Lung (tissue), 17 donors: ENCODE measurements at places on chromosomes 5 and 9. TPM values are rescaled to one million over a fixed set of nuclear protein-coding genes. Genes with fewer than 3 reads are reported as not detected.

DNA sequence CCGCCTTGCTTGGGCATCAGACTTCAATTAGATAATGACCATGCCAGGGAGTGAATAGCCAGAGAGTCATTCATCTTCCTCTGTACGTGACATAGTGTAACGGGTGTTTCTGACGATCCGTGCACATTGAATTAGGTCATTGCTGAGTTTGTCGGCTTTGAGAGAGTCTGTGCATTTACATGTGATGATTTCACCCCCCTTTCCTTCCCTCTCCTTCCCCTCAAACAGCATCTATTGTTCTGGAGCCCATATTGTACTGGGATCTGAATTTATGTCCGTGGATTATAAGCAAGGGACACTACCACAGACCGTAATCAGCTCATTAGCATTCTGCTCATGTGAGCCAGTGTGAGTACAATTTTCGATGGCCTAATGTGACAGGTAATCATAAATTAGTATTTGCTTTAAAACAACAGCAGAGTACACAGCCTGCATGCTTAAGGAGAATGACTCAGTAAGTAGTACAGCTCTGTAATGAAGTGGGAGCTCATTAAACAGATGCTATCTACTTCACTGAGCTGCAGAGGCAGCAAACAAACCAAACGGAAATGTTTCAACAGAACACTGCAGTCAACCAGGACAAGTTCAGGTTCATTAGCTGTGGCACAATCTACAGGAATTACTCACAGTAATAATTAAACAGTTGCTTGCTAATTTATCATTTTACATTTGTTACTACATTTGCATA is 302.1 kb downstream of the CSNK1G3 start:
- peak; percentile 88 for DNase-seq

GRCh38 chr5:58523956-58524355 is 32.7 kb downstream of the GAPT start:
- DNase-seq: no peak

DNA sequence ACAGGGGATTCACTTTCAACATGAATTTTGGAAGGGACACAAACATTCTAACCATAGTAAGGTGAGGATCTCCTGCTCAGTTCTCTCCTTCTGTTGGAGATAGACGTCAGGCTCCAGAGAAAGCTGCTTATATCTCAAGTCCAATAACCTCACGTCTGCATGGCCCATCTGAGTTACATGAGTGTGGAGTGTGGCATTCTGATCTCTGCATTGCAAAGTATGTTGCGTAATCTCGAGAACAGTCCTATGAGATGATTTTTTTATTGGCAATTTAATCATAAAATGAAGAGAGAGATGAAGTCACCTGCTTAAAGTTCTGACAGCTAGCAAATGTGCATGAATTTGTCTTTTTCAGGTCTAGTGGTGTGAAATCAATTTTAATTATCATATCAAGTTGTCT is 118.8 kb downstream of the SLC12A2 start:
- DNase-seq: no peak

DNA sequence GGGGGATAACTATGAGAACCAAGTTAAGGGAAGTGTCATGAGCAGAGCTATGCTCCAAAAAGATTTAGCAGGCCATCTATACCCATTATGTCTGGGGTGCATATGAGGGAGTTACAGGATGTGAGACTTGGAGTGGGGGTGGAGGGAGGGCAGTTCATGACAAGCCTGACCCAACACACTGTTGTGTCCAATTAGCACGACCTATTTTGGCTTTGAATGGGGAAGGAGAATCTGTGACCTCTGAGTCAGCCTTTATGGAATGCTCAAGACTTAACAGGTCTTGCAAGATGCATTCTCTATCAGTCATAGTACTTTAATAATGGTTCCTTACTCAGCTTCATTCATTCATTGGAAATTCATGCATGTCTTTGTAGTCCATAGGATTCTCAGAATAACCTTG is 71.7 kb downstream of the GRIA1 start:
- no peak for DNase-seq

DNA sequence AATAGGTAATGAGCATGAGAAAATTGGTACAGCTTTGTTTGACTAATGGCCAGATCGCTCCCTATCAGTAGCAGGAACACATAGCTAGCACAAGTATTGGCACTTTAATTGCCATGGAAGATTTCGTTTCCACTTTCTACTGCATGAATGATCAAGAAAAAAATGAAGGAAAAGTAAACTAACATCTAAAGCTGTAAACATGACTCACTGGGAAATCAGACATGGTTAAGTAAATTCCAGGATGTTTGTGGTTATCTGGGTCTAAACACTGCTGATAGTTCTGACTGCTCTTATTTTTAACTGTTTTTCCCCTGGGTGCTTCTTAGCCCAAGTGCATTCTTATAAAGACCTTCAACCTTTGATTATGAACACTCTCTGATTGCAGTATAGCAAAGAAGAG is 388.9 kb downstream of the NR2F1-AS1 start:
- DNase-seq: no peak

- no peak for DNase-seq
Measured at GRCh38 chr5:81633471-81633870, 117.4 kb downstream of the SSBP2 start.

DNA sequence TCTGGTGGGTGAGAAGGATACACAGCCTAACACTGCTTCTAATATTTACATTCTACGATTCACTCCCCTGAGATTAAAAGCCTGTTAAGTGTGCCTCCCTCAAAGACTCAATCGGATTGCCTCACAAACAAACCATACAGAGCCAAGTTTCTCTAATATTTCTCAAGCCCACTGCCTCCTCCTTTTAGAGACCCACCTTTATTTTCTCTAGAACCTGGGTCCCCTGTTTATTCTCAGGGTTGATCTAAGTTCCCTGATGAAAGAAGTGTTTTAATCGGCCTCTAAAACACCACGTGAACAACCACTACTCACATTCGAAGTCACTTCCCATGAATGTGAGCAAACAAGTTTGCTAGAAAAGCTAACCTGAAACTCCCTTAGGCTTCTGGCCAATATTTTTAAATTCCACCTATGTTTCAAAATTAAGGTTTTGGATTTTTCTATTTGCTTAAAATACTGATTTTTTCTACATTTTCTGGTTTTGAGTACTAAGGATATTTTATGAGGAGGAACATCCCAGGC is 76.5 kb downstream of the GLIS3 start:
- DNase-seq: peak; percentile 61

GRCh38 chr5:140791089-140791488 is 3.6 kb upstream of the PCDHA2 start:
- no peak for DNase-seq

GRCh38 chr9:86830356-86830755 is 117.0 kb downstream of the GAS1 start:
- DNase-seq: no peak

DNA sequence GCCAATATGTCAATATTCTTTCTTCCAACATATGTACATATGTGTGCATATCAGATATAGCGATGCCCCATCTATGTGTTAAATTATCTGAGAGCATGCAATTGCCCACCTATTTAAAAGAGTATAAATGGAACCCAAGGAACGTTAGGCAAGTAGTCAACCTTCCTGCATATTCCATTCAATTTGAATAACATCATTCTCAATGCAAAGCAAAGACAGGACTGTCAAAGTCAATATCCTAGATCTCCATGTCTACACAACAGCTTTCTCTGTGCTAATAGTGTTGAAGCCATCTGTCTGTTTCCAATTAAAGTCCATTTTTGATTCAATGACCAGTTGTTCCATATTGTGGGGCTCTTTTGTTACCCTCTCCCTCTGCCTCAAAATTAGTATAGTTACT is 85.3 kb upstream of the COX7C start:
- DNase-seq: no peak

- DNase-seq: peak; percentile 88
Measured at GRCh38 chr5:43042626-43043399, 2.7 kb upstream of the ANXA2R start.

GRCh38 chr5:176418251-176418650 is 1.9 kb upstream of the CLTB start:
- no peak for DNase-seq

- DNase-seq: peak; percentile 17
Measured at GRCh38 chr5:104793031-104793754, 1230.6 kb upstream of the NUDT12 start.

DNA sequence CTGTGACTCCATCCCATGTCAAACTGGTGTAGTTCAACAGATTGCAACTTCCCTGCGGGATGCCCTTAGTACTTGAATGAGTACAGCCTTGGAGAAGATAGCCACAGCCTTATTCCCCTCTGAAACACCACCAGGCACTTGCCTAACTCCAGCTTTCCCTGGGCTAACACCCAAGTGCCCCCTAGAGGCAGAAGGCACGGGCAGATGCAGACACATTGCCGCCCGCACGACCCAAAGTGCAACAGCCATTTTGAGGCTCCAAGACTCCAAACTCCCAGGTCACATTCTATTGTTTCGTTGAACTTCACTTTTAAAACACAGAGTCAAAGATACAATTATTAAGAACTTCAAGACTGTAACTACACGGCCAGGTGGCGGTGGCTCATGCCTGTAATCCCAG is 163.6 kb upstream of the CDH6 start:
- DNase-seq: no peak

- no peak for DNase-seq
Measured at GRCh38 chr5:78538240-78538850, 110.2 kb downstream of the LHFPL2 start.

GRCh38 chr5:109690242-109690974 is 681 bp downstream of the MAN2A1 start:
- peak; percentile 47 for DNase-seq

DNA sequence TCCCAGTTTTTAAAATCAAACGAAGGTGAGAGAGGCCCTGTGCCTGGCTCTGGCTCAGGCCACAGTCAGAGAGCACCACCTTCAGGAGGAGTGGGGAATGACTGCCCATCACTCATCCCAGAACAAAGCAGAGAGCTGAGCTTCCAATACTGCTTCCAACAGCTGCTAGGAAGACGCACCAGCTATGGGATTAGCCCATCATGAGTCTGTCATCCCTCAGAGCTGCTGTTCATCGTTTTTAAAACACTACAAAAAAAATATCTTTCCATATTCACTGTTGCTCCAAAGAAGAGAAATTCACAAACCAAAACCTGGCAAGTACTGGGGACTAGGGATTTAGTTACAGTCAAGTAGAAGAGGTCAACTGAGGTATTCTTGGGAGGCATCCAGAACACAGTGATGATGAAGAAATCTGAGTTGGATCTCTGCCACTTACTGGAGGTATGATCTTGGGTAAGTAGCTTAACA is 102.4 kb downstream of the CDK5RAP2 start:
- peak; percentile 57 for DNase-seq

GRCh38 chr5:137375741-137376526 is 123.2 kb downstream of the SPOCK1 start:
- DNase-seq: peak; percentile 62

DNA sequence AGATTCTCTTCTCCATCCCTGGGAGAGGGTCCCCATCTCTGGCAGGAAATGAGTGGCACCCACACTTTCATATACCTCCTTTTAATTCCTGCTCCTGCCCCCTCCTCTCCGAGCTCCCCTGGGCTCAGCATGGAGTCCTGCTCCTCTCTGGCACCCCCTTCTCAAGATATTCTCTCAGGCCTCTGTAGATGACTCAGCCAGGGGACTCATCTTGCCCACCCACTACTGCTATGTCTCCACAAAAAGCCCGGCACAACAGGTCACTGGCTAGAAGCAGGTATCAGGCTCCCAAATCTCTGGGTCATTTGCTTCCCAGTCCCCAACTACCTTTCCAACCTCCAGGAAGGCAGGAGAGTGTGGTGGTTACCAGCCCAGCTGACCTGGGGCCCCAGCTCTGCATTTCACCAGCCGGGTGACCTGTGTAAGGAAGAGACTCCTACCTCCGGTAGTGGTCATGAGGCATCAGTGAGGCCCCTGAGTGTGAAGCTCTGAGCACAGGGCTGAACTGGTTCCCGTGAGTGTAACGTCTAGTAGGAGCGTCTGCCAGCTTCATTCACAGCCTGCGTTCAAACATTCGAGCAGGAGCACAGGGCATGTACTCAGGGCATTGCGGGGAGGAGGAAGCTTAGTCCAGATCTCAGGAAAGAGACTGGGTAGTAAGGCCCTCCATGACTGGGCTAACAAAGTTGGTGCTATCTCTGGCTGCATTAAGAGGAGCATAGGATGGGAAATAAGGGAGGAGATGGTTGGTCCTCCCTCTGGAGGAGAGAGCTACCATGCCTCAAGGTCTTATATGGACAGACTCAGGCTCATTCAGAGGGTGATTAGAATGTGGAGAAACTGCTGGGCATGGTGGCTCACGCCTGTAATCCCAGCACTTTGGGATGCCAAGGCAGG is 63.7 kb downstream of the LMX1B start:
- DNase-seq: no peak

DNA sequence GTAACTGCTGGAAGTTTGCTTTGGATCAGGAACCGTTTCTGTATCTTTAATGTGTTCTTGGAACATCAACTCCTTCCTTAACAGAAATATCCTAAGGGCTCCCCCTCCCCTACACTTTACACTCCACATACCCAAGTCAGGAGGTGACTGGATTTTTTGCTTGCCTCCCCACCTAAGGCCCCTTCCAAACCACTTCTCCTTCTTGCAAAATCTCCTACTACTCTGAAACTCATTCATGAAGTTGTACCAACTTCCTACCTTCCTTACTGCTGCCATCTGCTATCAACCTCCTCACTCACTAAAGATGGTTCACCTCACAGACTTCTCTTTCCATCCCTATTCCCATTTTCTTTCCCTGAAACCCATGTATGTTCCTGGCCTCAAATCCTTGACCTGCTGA is 16.1 kb downstream of the TXN start:
- DNase-seq: no peak

Gene BNC2
- 0.96 TPM for polyA plus RNA-seq

Gene PLEKHG4B
- polyA plus RNA-seq: 0.24 TPM

Gene TXNDC8
- not detected for polyA plus RNA-seq

Gene CMYA5
- 0.29 TPM for polyA plus RNA-seq

Gene BRINP1
- polyA plus RNA-seq: 0.31 TPM

Gene OMD
- 0.30 TPM for polyA plus RNA-seq

Gene CYSTM1
- polyA plus RNA-seq: 114 TPM

Gene CD72
- 3.1 TPM for polyA plus RNA-seq

Gene DIPK1B
- 13.3 TPM for polyA plus RNA-seq

Gene OR1B1
- not detected for polyA plus RNA-seq

Gene CARTPT
- not detected for polyA plus RNA-seq

Gene BOD1
- polyA plus RNA-seq: 23.3 TPM

Gene TRPM6
- polyA plus RNA-seq: 0.10 TPM

Gene ANGPTL2
- 12.6 TPM for polyA plus RNA-seq
